Renal cortical epithelial cell (primary cell): ENCODE measurements at places on chromosomes 12 and 14. TPM values are rescaled to one million over a fixed set of nuclear protein-coding genes. Genes with fewer than 3 reads are reported as not detected.

- peak; percentile 87 for DNase-seq
Measured at GRCh38 chr12:538731-539539, 79.2 kb downstream of the B4GALNT3 start.

Gene C14orf180
- total RNA-seq, result not detected in 2 replicates

- DNase-seq, result no peak
Measured at GRCh38 chr14:54787261-54787660, 115.4 kb downstream of the GCH1 start.

- no peak for DNase-seq
Measured at GRCh38 chr14:54621686-54622085, 54.8 kb downstream of the SAMD4A start.

- DNase-seq, result no peak
Measured at GRCh38 chr12:90611891-90612290, 343.1 kb downstream of the CCER1 start.

Gene GNPTAB
- total RNA-seq, result 41.5 and 74.2 TPM in 2 replicates

DNA sequence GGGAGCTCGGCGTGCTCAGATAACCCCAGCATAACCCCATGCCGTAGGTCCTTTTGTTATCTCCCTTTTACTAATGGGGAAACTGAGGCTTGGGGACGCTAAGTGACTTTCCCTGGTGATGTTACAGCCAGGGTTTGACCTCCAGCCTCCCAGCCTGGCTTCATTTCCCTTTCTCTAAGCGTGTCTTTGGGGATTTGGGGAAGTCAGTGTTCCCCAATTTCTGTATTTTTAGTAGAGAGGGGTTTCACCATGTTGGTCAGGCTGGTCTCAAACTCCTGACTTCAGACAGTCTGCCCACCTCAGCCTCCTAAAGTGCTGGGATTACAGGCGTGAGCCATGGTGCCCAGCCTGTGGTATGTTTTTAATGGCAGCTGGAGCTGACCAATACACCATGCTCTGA lies 85.4 kb downstream of the PHETA1 start:
- DNase-seq, result no peak

GRCh38 chr12:117564881-117565280 lies 203.5 kb upstream of the NOS1 start:
- no peak for DNase-seq

DNA sequence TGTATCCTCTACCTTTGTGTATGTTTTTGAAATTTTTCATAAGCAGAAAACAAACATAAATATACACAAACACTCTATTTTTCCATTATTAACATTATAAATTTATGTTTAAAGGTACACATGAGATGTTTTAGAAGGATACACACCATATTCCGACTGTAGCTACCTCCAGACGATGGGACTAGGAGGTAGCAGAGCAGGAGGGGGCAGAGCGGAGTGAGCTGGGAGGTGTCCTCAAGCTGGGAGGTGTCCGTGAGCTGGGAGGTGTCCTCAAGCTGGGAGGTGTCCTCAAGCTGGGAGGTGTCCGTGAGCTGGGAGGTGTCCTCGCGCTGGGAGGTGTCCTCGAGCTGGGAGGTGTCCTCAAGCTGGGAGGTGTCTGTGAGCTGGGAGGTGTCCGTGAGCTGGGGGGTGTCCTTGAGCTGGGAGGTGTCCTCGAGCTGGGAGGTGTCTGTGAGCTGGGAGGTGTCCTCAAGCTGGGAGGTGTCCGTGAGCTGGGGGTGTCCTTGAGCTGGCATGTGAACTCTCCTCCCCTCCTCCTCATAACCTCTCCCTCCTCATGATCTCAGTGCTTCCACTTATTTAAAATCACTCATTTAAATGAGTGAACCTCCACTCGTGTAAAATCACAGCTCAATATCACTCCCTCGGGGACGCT lies 346.9 kb upstream of the SFSWAP start:
- DNase-seq, result no peak

GRCh38 chr12:19836456-19836855 lies 397.2 kb downstream of the AEBP2 start:
- DNase-seq, result no peak
